Keratinocyte (primary cell): ENCODE measurements at places on chromosomes 11 and 22. TPM values are rescaled to one million over a fixed set of nuclear protein-coding genes. Genes with fewer than 3 reads are reported as not detected.

DNA sequence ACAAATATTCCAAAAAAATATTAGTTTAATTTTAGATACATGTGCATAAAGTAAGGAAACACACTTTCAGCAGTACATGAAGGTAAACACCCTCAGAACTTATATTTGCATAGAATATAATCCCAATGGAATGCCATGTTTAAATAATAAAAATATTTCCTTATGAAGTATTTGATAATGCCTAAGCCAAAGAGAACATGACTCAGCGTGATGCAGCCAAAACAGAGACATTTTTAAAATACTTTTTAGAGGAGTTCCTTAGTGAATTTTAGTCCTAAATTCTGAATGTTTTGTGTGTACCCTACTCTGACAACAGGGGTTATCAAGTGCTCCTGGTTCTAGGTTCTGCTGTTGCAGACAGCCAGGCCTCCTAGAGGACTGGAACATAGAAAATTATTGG lies 39.1 kb upstream of the POU2AF2 start:
- H3K4me1 ChIP-seq, result peaks cover 14% of the 10 kb centered on the region
- H3K36me3 ChIP-seq, result no peaks in the 10 kb centered on the region

DNA sequence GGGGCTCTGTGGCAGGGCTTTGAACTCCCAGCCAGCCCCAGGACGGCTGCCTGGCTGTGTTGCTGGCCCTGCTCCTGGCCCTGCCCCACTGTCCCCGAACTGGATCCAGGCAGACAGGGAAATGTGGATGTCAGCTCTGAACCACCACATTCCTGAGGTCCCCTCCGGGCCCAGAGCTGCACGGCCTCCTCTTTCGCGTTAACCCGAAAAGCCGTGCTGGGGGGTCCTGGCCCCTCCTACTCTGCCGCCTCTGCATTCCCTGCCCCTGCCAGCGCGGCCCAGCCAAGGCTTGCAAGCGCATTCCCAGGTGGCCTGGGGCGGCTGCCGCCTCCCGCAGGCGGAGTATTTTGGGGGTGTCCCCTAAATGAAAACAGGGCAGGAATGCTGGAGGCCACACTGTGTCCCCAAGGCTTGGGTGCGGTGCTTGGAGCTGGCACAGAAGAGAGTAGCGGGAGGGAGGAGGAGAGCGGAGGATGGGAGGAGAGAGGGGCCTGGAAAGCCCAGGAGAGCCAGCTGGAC lies 5.4 kb downstream of the LINC01488 start:
- H3K27ac ChIP-seq, result no peak overlapping the region
- no peaks in the 10 kb centered on the region for H3K36me3 ChIP-seq
- no peak overlapping the region for H3K4me3 ChIP-seq

GRCh38 chr11:108873310-108873709 lies 208.4 kb downstream of the DDX10 start:
- no peaks in the 10 kb centered on the region for H3K27me3 ChIP-seq
- no peak overlapping the region for H3K4me3 ChIP-seq
- H3K27ac ChIP-seq, result peak overlapping the region; percentile 32
- H3K36me3 ChIP-seq, result no peaks in the 10 kb centered on the region

- H3K36me3 ChIP-seq, result peaks cover 20% of the 10 kb centered on the region
- no peak overlapping the region for H3K4me3 ChIP-seq
- DNase-seq, result no peak
- H3K27ac ChIP-seq, result peak overlapping the region; percentile 64
- no peaks in the 10 kb centered on the region for H3K27me3 ChIP-seq
Measured at GRCh38 chr11:67276781-67277230, 10.5 kb downstream of the GRK2 start.

DNA sequence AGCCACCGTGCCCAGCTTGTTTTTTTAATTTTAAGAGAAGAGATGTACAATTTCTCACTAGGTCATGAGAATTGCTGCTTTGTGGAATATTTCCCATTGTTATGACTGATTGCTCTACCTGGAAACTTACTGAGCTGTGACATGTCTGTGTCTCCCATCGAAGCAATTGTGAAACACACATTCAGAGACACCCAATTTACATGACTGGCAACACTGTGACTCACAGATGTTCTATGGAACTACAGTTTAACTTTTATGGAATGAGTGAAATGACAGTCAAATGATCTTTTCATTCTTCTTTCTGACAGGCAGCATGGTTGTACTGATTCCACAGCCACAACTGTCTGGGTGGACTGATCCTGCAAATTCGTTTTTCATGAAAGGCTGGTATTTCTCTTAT lies 32.3 kb downstream of the ELF5 start:
- DNase-seq, result no peak
- H3K27me3 ChIP-seq, result peaks cover 3% of the 10 kb centered on the region
- H3K4me3 ChIP-seq, result no peak overlapping the region
- H3K36me3 ChIP-seq, result no peaks in the 10 kb centered on the region

GRCh38 chr22:25818541-25818940 lies 76.6 kb downstream of the MYO18B start:
- H3K27me3 ChIP-seq, result no peaks in the 10 kb centered on the region
- no peak overlapping the region for H3K27ac ChIP-seq
- DNase-seq, result no peak
- no peaks in the 10 kb centered on the region for H3K36me3 ChIP-seq
- H3K4me1 ChIP-seq, result no peaks in the 10 kb centered on the region

DNA sequence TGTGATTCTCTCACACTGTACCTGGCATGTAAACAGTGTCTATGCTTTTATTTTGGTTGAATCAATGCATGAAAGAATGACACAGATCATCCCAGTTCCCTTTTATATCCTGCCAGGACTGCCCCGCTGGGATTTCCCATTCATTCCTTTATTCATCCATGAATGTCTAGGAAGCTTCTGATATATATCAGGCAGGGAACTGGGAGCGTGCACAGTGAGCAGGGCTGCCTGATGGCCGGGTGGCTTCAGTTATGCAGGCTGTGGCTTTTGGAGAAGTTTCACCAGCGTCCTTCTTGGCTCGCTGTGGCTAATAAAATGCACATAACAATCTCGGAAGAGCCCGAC lies 789.0 kb downstream of the TBC1D22A start:
- no peaks in the 10 kb centered on the region for H3K27me3 ChIP-seq
- H3K27ac ChIP-seq, result no peak overlapping the region
- no peaks in the 10 kb centered on the region for H3K4me1 ChIP-seq
- no peak for DNase-seq

DNA sequence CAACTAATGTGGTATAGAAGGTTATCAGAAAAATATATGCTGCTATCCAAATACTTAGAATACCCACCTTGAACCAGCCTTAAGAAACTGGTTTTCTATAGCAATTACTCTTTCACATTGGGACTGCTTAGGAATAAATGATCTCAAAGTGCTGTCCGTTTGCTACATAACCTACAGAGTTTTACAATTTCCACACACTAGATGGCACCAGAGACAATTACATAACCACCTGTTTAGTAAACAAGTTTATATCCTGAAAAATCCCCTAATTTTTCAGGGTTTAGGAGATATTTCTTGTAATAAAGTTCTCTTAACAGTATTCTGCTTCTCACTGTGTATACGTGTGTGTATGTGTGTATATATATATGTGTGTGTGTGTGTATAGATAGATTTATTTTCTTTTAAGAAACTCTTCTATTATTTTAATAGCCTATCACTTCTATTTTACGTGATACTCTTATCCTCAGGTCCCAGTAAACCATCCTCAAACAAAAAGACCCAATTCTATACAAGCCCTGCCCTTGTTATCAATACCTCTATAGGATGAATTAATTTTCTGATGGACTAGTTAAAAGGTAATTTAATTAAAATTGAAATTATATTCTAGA lies 6.7 kb upstream of the OR5I1 start:
- no peak overlapping the region for H3K4me3 ChIP-seq
- H3K27me3 ChIP-seq, result no peaks in the 10 kb centered on the region
- H3K4me1 ChIP-seq, result no peaks in the 10 kb centered on the region
- H3K27ac ChIP-seq, result no peak overlapping the region
- no peak for DNase-seq

GRCh38 chr11:44366741-44367140 lies 56.8 kb upstream of the ALX4 start:
- no peak for DNase-seq
- H3K36me3 ChIP-seq, result no peaks in the 10 kb centered on the region
- H3K4me1 ChIP-seq, result no peaks in the 10 kb centered on the region
- H3K27me3 ChIP-seq, result peaks cover 34% of the 10 kb centered on the region

GRCh38 chr22:42596863-42597530 lies 17.7 kb downstream of the POLDIP3 start:
- H3K27ac ChIP-seq, result no peak overlapping the region
- peaks cover 41% of the 10 kb centered on the region for H3K36me3 ChIP-seq
- H3K4me1 ChIP-seq, result no peaks in the 10 kb centered on the region
- no peaks in the 10 kb centered on the region for H3K27me3 ChIP-seq
- DNase-seq, result no peak

DNA sequence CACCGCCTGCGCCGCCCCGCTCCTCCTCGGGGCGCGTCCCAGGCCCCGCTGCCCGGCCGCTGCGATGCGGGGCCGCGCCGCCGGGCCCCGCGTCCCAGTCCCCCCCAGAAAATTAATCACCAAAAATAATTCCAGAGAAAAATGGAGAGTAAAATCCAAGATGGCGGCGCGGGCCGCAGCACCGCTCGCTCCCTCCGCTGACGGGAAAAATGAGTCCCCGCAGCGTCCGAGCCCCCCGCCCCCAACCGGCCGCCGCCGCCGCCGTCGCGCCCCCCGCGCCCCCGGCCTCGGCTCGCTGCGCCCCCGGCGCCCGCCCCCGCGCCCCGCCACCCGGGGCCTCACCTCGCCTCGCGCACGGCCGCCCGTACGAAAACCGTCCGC lies at the start of gene KMT5B:
TSS of gene KMT5B (minus strand) at position 162 of the 381 bp plus-strand sequence. CDS start 23,220 bp downstream, outside the sequence.
- peak within 1 kb of the TSS; percentile 81 for H3K27ac ChIP-seq
- H3K4me3 ChIP-seq, result peak within 1 kb of the TSS; percentile 99
- no peaks in the 10 kb centered on the region for H3K36me3 ChIP-seq
- H3K4me1 ChIP-seq, result peaks cover 36% of the 10 kb centered on the region
- peaks cover 2% of the 10 kb centered on the region for H3K27me3 ChIP-seq
- DNase-seq, result no peak

DNA sequence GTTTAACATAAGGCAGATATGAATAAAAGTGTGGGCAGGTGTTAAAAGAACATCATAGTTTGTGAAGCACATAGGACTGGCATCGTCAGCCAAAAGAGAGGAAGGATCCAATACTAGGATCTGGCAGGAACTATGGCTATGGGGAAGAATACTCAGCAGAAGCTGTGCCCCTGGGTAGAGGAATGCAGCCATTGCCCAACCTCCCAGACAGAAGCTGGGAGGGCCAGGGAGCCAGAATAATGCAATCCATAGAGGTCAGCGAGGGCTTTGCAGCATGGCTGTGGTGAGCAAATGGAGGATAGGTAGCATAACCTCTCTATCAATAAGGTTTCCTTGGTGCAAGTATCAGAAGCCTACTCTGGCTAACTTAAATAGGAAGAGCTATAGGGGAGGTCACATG lies 11.7 kb upstream of the CSTF3 start:
- H3K27me3 ChIP-seq, result no peaks in the 10 kb centered on the region
- no peaks in the 10 kb centered on the region for H3K4me1 ChIP-seq
- no peak for DNase-seq
- H3K4me3 ChIP-seq, result no peak overlapping the region
- H3K27ac ChIP-seq, result no peak overlapping the region
- no peaks in the 10 kb centered on the region for H3K36me3 ChIP-seq

GRCh38 chr11:65866509-65867283 lies 5.9 kb downstream of the EFEMP2 start:
- H3K27me3 ChIP-seq, result no peaks in the 10 kb centered on the region
- H3K36me3 ChIP-seq, result peaks cover 34% of the 10 kb centered on the region
- DNase-seq, result no peak
- H3K27ac ChIP-seq, result no peak overlapping the region
- no peak overlapping the region for H3K4me3 ChIP-seq

Gene LGALS12
- polyA plus RNA-seq, result not detected in 3 replicates

Gene RASD2
- 0.01 to 0.03 TPM in 2 of 3 replicates, not detected in the other for polyA plus RNA-seq

Gene OR5P2
- 0.06 to 0.25 TPM (median 0.24 TPM) in 3 replicates for polyA plus RNA-seq

Gene ANGPTL5
- 0.03 TPM in 1 of 3 replicates, not detected in the others for polyA plus RNA-seq

Gene FAM227A
- 0.54 to 1.1 TPM (median 0.94 TPM) in 3 replicates for polyA plus RNA-seq
